Activated T-helper 1 cell treated with Interleukin-2 at 50 U/mL for 16 hours (primary cell): ENCODE measurements at places on chromosomes 3 and 15.

GRCh38 chr3:197292083-197292646 is 6.2 kb downstream of the DLG1 start:
- DNase-seq = no peak

DNA sequence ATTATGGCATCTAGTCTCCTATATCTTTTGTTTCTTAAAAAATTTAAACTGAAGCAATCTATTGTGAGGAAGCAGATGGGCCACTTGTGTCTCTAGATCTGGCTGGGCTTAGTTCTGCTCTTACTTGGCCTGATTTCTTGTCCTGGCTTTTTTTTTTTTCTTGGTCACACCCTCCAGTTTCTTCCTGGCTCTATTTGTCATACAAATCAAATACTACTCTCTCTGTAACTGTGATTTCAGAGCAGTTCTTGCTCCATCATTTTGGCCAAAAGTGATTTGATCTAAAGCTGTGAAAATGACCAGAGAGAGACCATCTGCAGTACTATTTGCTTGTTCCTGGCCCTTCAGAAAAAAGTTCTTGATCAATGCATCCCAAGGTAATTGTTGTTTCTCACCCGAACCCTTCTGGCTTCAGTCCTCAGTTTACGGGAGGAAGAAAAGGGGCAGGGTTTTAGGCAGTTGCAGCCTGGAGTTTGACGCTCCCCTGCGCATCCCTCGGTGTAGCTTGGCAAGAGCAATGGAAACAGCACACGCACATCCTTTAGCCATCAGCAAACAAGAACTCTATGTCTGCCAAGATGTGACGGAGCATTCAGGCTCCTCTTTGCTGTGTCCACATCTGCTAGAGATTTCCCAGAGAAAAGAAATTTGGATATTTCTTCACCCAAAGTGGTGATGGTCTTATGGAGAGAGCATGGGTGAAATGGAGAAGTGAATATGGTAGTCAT is 31.6 kb downstream of the CHST2 start:
- DNase-seq = no peak

GRCh38 chr3:124843506-124844177 is 43.5 kb downstream of the ITGB5 start:
- DNase-seq = no peak

DNA sequence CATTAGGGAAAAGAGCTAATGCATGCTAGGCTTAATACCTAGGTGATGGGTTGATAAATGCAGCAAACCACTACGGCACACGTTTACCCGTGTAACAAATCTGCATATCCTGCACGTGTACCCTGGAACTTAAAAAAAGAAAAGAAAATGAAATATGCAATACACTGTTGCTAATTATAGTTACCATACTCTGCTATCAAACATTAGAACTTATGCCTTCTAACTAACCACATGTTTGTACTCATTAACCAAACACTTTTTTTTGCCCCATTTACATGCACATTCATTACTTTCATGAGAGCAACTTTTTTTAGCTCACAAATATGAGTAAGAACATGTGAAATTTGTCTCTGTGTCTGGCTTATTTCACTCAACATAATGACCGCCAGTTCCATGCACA is 253.1 kb downstream of the CGGBP1 start:
- DNase-seq = no peak

DNA sequence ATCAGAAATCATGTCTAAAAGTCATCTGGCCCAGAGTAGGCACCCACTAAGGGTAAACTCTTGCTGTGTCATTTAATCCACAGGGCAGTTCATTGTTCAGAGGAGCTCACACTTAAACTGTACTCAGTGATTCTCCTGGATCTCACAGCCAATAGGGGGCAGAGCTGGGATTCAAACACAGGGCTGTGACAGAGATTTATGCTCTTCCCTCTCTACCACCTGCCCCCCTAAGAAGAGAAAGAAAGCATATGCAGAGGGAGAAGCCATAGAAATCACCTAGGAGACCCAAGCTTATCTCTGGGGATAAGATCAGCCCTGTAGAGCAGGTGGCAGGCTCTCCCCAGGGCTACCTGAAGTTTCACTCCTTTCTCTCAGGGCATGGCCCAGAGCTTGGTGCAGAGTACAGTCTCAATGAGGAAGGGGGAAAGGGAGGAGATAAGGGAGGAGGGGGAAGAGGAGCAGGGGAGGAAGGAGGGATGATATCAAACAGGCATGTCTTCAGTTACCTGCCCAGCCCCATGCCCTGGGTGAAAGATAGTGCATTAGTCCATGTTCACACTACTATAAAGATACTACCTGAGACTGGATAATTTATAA is 51.8 kb upstream of the ADPGK start:
- no peak for DNase-seq

DNA sequence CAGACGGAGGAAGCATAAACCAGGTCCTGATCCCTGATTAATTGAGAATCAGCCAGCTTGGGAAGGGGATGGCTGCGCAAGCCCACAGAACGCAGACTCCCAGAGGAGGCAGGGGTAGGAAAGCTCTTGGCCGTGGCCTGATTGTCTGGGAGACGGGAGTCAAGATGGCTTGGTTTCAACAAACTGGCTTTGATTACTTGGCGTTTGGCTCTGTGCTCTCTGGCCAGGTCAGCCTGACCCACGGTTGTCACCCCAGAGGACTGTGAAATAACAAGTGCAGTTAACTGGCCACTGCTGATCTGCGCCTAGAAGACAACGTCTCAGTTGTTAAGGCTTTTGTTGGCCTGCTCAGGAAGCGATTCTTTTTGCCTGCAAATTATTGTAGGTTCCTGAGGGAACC is 387.0 kb upstream of the PROK2 start:
- no peak for DNase-seq
